ENCODE measurements at places on chromosomes 11 and 22.

DNA sequence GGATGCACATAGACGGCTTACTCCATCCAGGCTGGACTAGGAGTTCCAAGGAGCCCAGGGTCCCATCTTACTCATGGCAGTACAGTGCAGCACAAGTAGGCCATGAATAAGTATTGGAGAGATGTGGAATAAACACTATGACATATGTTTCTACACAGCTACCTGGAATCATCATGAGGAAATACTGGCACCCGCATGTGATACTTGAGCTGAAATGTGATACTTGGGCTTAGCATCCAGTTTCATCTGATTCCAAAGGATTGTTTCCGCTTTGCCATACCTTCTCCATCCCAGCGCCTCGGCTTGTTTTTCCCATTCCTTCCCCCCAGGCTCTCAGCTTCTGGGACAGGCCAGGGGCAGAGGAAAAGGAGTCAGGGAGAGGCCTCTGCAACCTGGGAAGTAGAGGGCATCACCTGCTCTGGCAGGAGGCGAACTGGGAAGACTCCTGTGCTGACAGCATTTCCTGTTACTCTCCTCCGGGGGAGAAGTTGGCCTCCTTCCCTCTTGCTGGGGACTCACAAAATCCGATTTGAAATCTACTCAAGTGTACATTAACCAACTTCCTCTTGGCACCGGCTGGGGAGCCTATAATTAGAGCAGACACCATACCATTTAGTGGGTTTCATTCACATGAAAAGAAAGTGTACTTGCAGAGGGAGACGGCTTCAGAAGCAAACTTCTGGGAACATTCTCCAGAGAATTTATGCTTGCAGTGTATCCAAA, 187.8 kb downstream of the MIAT start:
- no peak for DNase-seq

GRCh38 chr11:17376493-17376892, 12.0 kb downstream of the KCNJ11 start:
- peak; percentile 12 for DNase-seq

DNA sequence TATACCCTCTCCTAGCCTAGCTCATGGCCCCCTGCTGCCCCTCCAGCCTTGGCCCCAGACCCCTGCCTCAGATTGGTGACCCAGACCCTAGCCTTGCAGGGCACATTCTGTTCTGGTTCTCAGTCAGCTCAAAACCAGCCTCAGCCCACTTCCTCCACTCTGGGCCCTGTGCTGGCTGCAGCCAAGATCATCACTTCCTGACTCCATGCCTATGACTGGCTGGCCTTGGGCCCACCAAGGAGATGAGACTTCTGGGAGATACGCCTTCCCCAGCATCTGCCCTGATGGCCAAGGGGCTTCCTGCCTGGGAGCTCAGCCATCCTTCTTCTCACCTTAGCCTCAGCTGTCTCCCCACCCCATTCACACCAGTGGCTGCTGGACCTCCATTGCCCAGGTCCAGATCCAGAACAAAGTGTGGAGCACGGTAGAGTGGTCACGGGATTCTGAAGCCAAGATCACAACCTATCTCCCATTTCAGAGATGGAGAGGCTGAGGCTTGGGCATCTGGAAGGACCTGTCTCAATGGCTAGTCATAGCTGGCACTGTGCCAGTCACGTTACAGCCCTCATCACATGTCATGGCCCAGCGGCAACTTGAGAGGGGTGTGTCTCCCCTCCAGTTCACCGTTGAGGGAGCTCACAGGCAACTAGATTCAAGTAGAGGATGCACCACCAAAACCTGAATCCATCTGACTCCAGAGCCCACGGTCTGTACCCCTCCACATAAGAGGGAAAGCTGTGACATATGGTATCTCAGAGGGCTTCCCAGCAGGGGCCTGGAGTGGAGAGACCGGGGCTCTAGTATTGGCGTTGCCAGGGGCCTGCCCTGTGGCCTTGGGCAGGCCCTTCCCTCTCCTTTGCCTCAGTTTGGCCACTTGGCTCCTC, 43.0 kb upstream of the KLHL35 start:
- DNase-seq = no peak

- no peak for DNase-seq
These were observed 16.0 kb downstream of the STK33 start for GRCh38 chr11:8577791-8578581.

GRCh38 chr11:46149826-46150225, 28.6 kb upstream of the PHF21A start:
- DNase-seq = no peak

GRCh38 chr11:59802639-59803176, 7.9 kb downstream of the MRPL16 start:
- DNase-seq = peak; percentile 37

GRCh38 chr11:82794490-82794889, 60.8 kb upstream of the FAM181B start:
- DNase-seq = no peak

DNA sequence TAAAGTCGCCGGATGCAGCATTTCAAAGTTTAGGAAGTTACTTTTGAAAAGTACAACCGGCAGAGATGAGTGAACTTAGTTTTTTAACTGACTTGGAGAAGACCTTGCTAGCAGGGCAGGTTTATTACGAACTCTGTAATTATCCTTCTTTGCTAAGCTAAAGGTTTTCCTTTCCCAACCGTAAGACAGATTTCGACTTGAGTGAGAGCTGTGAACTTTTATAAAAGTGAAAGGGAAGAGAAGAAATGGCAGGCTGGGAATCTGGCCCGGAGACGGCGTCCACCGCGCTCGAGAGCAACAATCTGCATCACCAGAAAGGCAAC, 659 bp upstream of the TEAD1 start:
- no peak for DNase-seq

DNA sequence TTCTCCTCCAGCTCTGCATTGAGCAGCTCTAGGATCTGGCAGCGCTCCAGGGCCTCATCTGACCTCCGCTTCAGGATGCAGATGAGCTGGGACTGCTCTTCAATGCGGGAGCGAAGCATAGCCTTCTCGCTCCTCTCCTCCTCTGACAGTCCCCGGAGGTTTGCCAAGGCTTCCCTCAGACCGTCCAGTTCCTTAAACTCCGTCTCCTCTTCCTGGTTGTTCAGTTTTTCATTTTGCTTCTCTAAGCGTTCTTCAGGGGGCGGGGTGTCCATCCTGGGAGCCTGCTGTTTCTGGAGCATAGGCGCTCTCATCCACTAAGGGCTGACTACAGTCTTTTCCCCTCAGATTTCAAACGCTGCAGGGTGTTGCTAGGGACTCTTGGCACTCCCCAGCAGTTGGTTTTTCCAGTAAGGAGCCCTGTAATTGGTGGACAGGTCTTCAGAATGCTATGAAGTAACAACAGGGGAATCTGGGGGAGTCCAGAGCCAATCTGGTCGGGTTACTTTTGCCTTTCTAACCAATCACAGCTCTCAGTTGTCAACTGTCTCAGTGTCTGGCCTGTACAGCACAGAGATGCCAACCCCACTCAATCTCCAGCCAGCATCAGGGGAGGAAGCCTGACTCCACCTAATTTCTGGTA, at the start of gene CCDC89:
TSS of gene CCDC89 (minus strand) at position 376 of the 640 bp plus-strand sequence. CDS start at position 311, 65 bp downstream.
- peak; percentile 23 for DNase-seq

DNA sequence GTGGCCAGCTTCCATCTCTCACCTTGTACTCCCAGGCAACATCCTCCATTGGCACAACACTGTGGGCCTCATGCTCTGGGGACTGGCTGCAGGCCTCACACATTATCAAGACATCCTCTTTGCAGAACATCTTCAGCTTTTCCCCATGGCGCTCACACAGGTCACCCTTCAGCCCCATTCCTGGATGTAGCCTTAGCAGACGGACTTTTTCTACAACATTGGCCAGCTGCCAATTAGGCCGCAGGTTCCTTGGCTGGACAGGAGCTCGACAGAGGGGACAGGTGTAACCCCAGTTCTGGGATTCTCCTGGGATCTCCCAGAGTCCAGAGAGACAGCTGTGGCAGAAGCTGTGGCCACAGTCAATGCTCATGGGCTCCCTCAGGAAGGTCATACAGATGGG, 3.0 kb downstream of the TRIM68 start:
- no peak for DNase-seq

GRCh38 chr11:127894316-127894715, 693.0 kb downstream of the ETS1 start:
- no peak for DNase-seq

DNA sequence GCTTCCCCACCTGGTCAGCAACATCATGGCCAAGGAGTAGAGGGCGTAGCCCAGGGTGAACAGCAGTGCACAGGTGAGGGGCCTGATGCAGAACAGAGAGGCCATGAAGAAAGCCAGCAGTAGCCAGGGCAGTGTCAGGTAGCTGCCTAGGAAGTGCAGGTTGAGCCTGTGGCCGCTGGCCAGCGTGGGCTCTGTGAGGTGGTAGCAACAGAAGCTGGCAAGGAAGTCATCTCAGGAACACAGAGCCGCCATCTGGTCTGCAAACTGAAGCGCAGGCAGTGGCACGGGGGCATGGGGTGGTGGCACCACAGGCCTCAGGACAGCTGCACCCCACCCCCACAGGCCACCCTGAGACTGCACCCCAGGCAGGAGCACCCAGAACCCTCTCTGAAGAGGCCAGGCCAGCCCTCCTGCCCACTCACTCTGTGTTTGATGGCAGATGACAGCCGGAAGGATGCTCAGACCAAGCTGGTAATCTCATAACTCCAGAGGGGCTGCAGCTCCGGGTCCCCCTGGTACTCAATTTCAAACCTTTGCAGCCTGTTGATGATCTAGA, 95.3 kb downstream of the MED15 start:
- DNase-seq = no peak

- DNase-seq = no peak
These were observed 1318.9 kb downstream of the LRRC4C start for GRCh38 chr11:40140560-40140959.

GRCh38 chr22:20437613-20438426, at the start of gene SCARF2:
SCARF2 (minus strand) TSS chr22:20437825; CDS start chr22:20437754, 71 bp downstream.
- no peak for DNase-seq

GRCh38 chr11:118282606-118283005, 18.5 kb upstream of the MPZL2 start:
- no peak for DNase-seq

DNA sequence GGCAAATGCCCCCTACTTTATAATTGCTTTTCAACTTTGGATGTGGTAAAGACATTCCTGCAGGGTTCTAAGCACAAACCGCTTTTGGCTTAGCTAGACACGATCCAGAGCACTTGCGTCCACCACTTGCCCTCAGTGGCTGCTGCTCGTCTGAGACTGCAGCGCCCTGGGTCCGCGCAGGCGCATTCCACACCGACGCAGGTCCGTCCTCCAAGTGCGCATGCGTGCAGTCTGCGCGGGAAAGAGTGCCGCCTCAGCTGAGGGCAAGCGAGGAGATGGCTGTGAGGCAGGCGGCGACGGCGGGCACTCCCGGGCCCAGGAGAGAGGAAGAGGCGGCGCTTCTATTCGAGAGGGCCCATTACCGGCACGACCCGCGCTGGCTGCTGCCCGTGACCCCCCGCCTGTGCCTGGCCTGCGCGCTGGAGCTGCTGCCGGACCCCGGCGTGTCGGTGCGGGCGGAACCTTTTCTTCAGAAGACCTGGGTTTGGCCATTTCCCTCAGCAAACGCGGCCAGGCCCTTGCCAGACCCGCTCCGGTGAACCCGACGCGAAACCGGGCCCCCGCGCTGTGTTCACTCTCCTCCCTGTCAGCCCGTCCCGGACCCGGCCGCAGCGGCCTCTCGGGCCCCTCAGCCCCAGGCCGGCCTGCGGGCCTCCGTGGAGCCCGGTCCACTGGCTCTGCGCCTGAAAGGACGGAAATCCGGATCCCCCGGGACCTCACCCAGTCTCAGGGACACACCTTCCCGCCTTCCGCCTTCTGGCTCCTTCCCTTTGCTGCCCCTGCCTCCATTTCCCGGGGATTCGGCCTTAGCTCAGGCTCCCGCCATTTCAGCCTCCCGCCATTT, at the start of gene MEI1:
TSS of gene MEI1 (plus strand) at position 240 of the 844 bp plus-strand sequence. CDS start at position 276, 36 bp downstream.
- DNase-seq = peak; percentile 92

DNA sequence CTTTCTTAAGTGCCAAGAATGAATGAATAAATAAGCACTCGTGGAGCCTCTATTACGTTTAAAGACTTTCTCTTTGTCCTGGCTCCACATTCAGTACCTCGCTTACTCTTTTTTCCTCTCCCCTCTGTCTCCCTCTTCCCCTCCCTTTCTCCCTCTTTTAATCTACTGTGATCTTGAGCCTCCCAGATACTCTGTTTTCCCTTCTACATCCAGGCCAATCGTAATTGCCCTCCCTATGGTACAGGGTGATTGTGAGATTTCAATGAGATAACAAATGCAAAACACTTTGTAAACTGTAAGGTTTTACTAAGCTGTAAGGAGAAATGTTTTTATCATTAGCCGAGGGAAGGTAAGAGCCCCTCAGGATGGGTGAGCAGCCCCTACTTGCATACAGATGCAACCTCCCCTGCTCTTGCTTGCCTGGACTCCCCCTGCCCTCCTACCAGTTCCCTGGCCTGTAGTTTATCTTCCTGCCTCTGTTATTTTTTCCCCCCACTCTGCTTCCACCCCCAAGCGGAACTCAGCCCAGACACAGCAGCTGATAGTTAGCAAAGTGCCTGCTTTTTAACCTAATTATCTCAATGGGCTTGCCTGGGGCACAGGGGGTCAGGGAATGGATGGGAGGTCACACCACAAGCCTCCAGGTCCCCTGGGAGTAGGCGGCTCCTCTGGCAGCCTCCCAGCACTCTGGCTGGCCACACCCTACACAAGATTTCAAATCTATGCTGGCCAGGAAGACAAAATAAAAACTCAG, 76.9 kb upstream of the CADM1 start:
- DNase-seq = peak; percentile 90

GRCh38 chr11:8296872-8297271, 33.2 kb upstream of the LMO1 start:
- DNase-seq = no peak

- DNase-seq = no peak
These were observed 178.7 kb downstream of the CADM1 start for GRCh38 chr11:115325523-115325922.

DNA sequence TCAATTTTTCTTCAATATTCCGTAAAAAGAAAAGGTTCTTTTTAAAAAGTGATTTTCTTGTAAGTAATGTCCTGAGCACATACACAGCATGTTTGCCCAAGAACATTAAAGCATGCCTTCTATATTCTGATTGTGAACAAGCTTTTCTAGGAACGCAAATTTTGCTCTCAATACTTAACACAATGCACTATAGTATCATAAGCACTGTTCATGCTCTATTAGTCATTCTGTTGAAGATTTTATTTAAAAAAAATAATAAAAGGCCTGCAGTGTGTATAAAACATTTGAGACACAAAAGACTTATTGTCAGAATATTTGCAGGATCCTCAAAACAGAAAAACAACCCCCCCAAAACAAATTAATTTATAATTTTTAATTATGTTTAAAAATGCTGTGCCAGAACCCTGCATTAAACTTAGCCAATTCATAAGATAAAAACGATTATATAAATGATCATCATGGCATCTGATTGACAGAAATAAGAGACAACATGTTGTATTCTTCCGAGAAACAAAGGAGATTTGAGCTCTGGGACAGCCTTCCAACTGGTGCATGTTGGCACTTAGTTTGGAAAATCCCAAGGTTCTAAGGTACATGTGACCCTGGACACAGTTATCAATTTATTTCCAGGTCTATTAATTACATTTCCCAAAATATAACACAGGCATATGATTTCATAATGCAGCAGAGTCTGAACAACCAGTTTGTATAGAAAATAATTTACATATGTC, 13.1 kb downstream of the MTMR2 start:
- DNase-seq = no peak

Measured in ELF-1 (cell line).